ENCODE measurements at places on chromosomes 16 and 17.

GRCh38 chr17:28937044-28937729 is 14.1 kb downstream of the PHF12 start:
- DNase-seq: no peak

- no peak for DNase-seq
Observed at GRCh38 chr16:70660672-70661350, 14.5 kb downstream of the IL34 start.

GRCh38 chr16:49821614-49822282 is 34.2 kb downstream of the ZNF423 start:
- no peak for DNase-seq

GRCh38 chr16:66133643-66134338 is 232.7 kb upstream of the CDH5 start:
- no peak for DNase-seq

- no peak for DNase-seq
Observed at GRCh38 chr17:74214484-74215341, 1.3 kb downstream of the TTYH2 start.

DNA sequence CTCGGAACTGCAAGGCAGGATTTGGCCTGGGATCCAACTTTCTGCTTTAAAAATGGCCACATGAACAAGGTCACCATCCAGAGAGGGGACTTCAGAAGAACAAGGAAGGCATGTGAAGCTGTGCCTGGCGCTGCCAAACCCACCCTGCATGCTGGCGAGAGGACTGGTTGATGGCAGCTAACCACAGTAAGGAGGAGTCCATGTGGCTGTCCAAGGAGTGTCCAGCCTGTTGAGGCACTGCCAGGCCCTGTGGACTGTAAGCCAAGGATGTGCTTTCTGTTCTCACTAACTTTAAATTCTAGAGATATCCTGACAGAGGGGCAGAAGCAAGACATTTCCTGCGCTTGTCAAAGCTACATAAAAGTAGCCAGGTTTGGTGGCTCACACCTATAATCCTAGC is 40.4 kb downstream of the CDK5R1 start:
- DNase-seq: no peak

- no peak for DNase-seq
Observed at GRCh38 chr17:31415004-31415454, 23.6 kb downstream of the RAB11FIP4 start.

GRCh38 chr16:84088695-84089395 is 27.9 kb downstream of the MBTPS1 start:
- peak; percentile 80 for DNase-seq

GRCh38 chr17:76139801-76140660 is 1.0 kb downstream of the FOXJ1 start:
- peak; percentile 54 for DNase-seq

DNA sequence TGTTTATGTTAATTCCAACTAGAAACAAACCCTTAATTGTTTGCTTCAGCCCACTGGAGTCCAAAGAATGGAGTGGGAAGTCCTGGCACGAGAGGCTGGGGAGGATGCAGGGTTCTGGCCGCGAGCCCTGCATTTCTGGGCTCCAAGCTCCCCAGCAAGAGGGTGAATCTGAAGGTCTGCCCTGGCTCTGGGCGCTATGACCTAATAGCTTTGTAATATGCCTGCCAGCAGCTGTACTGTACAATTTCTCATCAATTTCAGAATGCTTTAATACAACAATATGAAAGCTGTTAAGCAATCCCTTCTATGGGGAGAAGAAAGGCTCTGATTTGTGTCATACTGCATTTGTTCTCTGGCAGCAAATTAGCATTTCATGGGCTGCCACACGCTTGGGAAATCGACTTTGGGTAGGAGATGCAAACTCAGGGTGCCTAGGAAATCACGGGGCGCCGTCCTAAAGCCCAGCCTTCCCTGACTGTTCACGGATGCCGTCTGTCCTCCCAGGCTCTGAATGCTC is 43.8 kb downstream of the NDEL1 start:
- DNase-seq: no peak

DNA sequence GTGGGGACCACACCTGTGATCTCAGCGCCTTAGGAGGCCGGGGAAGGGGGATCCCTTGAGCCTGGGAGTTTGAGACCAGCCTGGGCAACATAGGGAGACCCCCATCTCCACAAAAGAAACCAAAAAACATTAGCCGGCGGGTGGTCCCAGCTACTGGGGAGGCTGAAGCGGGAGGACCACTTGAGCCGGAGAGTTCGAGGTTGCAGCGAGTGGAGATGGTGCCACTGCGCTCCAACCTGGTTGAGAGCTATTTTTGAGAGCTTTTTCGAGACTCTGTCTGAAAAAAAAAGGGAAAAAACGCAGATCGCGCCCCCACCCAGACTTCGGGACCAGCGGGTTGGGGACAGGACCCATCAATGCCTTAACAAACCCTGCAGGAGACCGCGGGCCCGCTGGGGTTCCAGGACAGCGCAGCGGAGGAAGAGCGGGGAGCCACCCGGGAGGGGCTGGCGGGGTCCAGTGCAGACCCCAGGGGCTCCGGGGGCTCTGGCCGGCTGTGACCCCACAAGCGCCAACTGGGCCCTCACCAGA is 762 bp upstream of the BAIAP3 start:
- no peak for DNase-seq

DNA sequence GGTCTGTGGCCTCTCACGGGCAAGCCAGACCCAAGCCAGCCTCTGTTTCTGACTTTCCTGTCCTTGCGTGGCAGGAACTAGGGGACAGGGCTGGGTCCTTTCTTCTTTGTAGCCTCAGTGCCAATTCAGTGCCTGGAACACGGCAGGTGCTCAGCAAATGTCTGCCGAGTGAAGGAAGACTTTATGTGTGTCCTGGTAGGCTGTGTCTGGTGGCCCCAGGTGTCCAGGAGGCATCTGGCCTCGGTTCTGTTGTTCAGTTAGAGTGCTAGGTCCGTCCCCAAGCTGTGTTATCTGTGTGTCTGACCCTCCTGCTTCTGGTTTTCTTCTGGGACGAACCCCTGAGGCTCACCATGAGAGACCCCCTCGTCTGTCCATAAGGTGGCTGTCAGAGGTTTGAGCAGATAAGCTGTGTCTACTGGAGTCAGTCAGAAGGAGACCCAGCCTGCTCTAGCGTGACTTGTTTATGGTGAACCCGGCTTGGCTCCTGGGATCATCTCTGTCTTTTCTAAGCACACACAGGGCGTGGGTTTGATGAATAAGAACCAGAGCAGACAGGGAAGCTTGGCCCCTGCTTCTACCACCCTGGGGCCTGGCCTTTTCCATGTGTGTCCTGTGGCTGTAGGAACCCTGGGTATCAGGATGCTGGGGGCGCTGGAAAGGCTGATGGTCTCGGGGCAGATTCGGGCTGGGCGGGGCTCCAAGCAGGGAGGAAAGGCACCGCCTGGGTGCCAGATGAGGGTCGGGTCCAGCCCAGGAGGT is 39.3 kb downstream of the ENGASE start:
- DNase-seq: no peak

- no peak for DNase-seq
Observed at GRCh38 chr17:38608648-38609047, 2.9 kb upstream of the SRCIN1 start.

DNA sequence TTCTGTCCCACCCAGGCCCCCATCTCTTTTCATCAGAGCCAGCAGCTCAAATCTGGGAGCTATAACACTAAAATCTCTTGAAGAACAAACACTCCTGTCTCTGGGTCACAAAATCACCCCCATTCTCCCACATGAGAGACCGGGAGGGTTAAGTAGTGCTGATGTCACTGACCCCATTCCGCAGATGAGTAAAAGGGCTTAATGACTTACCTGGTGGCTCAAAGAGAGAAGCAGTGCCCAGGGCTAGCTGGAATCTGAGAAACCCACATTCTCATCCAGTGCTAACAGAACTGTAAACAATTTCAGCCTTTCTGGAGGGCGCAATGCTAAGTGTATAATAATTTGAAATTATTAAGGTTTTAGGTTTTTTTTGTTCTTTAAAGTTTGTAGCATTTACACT is 26.3 kb upstream of the LHX1 start:
- DNase-seq: no peak

DNA sequence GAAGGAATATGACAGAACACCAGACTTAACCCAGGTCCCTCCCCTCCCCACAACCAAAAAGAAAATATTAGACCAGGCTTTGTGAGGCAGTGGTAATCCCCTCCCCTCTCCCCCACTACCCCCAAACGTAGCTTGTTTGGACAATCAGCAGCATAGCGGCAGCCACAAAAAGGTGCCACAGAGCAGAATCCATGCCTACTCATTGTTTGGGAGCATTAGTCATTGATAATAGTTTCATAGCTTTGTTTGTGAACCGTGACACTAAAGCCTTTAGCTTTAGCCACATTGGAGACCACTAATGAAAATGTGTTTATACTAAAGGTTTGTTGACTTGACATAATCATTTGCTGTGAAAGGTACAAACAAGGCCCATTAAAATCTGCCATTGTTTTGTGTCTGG is 65.1 kb downstream of the NUP93 start:
- DNase-seq: no peak

- DNase-seq: no peak
Observed at GRCh38 chr16:67782567-67783352, 23.6 kb downstream of the RANBP10 start.

- peak; percentile 60 for DNase-seq
Observed at GRCh38 chr16:74667255-74667700, 601 bp upstream of the RFWD3 start.

DNA sequence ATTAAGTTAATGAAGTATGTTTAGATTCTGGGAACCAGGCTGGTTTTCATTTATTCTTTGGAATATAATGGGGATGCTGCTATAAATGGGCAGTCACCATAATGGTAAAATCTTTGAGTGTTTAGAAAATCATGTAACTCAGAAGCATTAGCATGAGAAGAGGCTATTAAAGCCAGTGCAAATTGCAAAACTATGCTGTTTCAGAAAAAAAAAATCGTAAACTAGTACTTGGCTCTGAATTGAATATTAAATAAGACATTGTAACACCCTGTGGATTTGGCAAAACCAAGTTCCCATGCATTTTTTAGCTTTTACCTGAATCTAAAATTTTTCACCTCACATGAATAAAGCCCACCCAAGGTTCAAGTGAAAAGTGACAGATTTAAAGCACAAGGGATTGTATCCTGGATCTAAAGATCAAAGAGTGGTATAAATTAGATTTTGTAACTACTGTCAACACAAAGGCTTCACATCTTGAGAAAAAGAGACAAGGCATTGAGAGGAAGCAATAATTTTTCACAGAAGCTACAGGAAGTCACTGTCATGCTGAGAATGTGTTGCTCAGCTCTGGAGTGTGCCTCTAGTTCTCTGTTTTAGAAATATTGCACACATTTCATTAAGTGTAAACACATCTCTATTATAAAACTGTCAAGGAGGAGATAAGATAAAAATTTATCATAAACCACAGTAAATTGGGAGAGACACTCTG is 142.2 kb downstream of the ABCA8 start:
- DNase-seq: no peak

GRCh38 chr17:5838661-5839300 is 231.4 kb upstream of the WSCD1 start:
- DNase-seq: no peak

DNA sequence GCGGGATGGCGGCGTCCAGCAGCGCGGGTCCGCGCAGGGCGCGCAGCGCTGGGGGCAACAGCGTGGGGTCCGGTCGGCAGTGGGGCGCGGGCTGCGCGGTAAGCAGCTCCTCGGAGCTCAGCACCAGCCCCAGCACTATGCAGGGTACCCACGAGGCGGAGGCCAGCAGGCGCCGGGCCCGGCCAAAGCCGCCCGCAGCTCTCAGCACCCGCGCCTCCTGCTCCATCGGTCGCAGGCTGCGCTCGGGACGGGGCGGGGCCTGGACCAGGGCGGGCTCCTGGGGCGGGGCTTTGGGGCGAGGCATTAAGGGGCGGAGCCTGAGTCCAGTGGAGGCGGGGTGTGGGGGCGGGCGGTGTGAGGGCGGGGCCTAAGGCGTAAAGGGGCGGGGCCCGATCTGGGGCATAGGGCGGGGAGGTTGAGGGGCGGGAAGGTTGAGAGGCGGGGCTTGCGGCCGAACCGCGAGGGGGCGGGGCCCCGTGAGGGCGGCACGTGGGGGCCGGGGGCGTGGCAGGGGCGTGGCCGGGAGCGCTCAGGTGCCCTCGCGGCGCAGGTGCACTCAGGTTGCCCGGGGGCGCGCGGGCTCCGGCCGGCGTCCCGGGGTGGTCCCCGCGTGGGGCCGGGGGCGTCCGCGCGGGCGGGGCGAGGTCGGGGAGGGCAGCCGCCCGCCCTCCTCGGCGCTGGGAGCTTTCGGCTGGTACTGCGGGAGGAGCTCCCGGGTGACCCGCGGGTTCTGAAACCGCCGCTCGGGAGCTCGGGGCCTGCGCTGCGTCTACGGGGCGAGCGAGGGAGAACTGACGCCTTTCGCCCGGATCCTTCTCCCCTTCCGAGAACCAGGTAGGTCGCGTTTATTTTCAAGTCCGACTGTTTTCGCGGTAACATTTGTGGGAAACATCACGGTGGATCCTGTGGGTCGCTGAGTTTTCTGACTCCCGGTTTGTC is 1.4 kb upstream of the SLC22A31 start:
- peak; percentile 76 for DNase-seq

Data from activated CD8-positive, alpha-beta memory T cell treated with anti-CD3 and anti-CD28 coated beads, Interleukin-2, amount 10 ng/mL, durations not matched to agents 7 days and 5 days (primary cell).